Activated T-helper 2 cell treated with anti-CD3 and anti-CD28 coated beads, Interferon-gamma antibody, Interleukin-2, Interleukin-4, amounts not matched to agents 10 μg/mL and 5 μg/mL and 100 μg/mL, durations not matched to agents 14 hours and 24 hours and 36 hours (primary cell): ENCODE measurements at places on chromosomes 16 and 17. TPM values are rescaled to one million over a fixed set of nuclear protein-coding genes. Genes with fewer than 3 reads are reported as not detected.

The KRT36 gene
- total RNA-seq = not detected in 2 replicates

The SLC16A13 gene
- 15.8 and 17.4 TPM in 2 replicates for total RNA-seq

The PIMREG gene
- 8.9 and 9.3 TPM in 2 replicates for total RNA-seq

The ITGAL gene
- 292 and 293 TPM in 2 replicates for total RNA-seq
